Colonic mucosa (tissue), 4 donors: ENCODE measurements at places on chromosomes 11 and 22.

DNA sequence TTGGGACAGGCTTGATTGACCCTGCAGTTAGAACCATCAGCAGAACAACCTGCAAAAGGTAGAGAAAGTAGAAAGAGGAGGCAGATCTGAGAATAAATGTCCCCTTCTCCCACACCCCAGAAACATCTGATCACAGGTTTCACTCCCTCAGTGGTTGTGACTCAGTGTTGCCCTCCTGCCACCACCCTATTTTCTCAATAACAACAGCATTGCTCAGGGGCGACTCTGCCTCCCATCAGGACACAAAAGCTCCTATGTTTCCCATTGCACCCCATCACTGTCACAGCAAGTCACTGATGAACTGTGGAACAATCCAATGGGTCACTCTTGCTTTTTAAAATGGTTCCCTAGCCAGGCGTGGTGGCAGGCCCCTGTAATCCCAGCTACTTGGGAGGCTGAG is 110.2 kb downstream of the RASSF10 start:
- no peak for DNase-seq

DNA sequence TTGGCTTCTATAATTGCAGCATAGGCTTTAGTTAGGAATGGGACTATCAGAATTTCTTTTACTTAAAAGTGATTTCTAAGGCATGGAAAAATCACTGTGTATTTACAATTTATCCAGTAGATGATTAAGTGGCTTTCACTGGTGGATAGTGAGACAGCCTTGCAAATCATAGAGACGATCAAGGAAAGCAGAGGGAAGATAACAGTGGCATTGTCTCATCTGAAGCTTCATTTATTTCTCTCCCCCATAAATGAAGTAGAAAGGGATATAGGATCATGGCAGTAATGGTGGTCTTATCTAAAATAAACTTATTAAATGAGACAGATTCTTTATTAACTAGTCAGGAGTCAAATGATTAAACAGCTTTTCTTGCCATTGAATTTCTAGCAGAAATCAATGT is 224.2 kb upstream of the ANO5 start:
- DNase-seq, result no peak

- no peak for DNase-seq
Measured at GRCh38 chr11:119937412-119937811, 200.5 kb downstream of the TRIM29 start.

GRCh38 chr11:100832829-100833228 is 145.7 kb downstream of the ARHGAP42 start:
- no peak for DNase-seq

DNA sequence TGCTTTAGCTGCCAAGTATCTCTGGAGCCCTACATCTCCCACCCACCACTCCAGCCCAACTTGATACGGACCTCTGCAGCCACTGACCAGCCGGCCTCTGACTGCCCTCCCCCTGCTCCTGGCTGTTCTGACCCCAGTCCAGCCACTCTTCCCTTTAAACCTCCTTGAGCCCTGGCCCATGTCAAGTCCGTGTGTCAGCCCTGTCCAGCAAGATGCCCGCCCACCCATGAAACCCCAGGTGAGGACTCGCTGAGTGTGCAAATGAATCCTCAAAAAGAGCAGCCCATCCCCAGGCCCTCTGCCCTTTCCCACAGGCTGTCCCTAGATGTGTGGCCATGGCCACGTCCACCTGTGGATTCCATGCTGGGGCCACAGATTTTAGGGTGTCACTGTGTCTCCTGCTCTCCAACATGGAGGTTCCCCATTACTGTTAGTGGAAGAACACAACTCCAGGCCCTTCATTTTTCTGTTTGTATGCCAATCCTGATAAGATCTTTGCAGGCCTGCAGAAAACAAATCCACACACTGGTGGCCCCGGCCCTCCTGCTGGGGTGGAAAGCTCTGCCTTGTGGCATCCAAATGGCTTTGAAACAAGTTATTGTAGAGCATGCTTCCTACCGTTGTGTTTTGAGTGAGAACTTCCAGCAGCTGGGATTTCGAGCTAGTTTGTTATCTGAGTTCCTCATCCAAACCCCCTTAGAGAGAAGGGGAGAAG is 22.7 kb upstream of the ADORA2A start:
- no peak for DNase-seq
